ENCODE measurements at places on chromosomes 2 and 18.

GRCh38 chr18:13235421-13235831 is 16.9 kb downstream of the LDLRAD4 start:
- no peak for DNase-seq

- DNase-seq, result no peak
Observed at GRCh38 chr2:108974674-108975073, 14.3 kb downstream of the EDAR start.

- DNase-seq, result no peak
Observed at GRCh38 chr2:215027779-215028178, 110.6 kb downstream of the ABCA12 start.

DNA sequence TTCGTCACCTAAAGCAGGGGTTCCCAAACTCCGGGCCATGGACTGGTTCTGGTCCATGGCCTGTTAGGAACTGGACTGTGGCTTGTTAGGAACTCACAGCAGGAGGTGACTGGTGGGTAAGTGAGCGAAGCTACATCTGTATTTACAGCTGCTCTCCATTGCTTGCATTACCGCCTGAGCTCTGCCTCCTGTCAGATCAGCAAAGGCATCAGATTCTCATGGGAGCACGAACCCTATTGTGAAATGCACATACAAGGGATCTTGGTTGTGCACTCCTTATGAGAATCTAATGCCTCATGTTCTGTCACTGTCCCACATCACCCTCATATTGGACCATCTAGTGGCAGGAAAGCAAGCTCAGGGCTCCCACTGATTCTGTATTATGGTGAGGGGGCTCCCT is 217.0 kb downstream of the ZFP36L2 start:
- no peak for DNase-seq

DNA sequence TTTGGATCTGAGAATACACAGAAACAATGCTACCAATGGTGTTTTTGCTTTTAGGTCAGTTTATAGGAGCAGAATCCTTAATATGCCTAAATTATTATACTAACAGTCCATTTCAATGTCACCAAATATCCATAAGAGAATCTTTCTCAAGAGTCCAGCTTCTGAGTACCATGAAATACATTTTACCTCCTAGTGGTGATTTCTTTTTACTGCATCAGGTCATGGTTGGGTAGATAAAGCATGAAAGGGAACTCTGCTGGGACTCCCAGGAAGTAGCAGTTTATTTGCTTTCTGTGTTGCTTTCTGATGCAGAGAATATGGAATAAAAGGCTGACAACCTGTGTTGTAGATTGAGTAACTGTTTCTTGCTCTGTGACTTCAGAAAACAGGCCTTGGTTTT is 115.6 kb downstream of the PPP1R1C start:
- DNase-seq, result no peak

GRCh38 chr2:235343869-235344268 is 150.0 kb upstream of the AGAP1 start:
- DNase-seq, result no peak

GRCh38 chr2:111679202-111679601 is 204.8 kb downstream of the ANAPC1 start:
- no peak for DNase-seq
